ENCODE measurements at places on chromosomes 11 and 22. TPM values are rescaled to one million over a fixed set of nuclear protein-coding genes. Genes with fewer than 3 reads are reported as not detected.

XNDC1N gene
- polyA plus RNA-seq: 2.5 TPM

GLYATL1 gene
- 0.56 TPM for polyA plus RNA-seq

ROBO4 gene
- 0.45 TPM for polyA plus RNA-seq

APOBEC3C gene
- 44.5 TPM for polyA plus RNA-seq

SAA1 gene
- polyA plus RNA-seq: not detected

LRRC56 gene
- polyA plus RNA-seq: 0.28 TPM

SLC35F2 gene
- 2.8 TPM for polyA plus RNA-seq

BEST1 gene
- polyA plus RNA-seq: 2.5 TPM

SCGB1D2 gene
- not detected for polyA plus RNA-seq

C11orf91 gene
- 0.12 TPM for polyA plus RNA-seq

OR5AK2 gene
- not detected for polyA plus RNA-seq

KRTAP5-2 gene
- polyA plus RNA-seq: not detected

CST6 gene
- polyA plus RNA-seq: 0.76 TPM

SHISA8 gene
- not detected for polyA plus RNA-seq

DDI1 gene
- not detected for polyA plus RNA-seq

TAGLN gene
- 1,148 TPM for polyA plus RNA-seq

GSTT2B gene
- polyA plus RNA-seq: 38.1 TPM

THY1 gene
- 1,700 TPM for polyA plus RNA-seq

TEX54 gene
- polyA plus RNA-seq: not detected

DDX25 gene
- not detected for polyA plus RNA-seq

LINC01488 gene
- not detected for polyA plus RNA-seq

MOGAT2 gene
- not detected for polyA plus RNA-seq

PGA3 gene
- 0.35 TPM for polyA plus RNA-seq

KCNJ4 gene
- not detected for polyA plus RNA-seq

SLC7A4 gene
- polyA plus RNA-seq: 0.08 TPM

SNX19 gene
- 76.6 TPM for polyA plus RNA-seq

FADS3 gene
- 79.9 TPM for polyA plus RNA-seq

IGSF22 gene
- polyA plus RNA-seq: not detected

CASP12 gene
- polyA plus RNA-seq: not detected

TRAF6 gene
- polyA plus RNA-seq: 7.5 TPM

GRM5 gene
- polyA plus RNA-seq: 0.01 TPM

SART1 gene
- polyA plus RNA-seq: 17.4 TPM

TUB gene
- 10.4 TPM for polyA plus RNA-seq

APLNR gene
- polyA plus RNA-seq: not detected

All from fibroblast of lung (primary cell).